Naive thymus-derived CD8-positive, alpha-beta T cell (primary cell): ENCODE measurements at places on chromosomes 2 and 18.

- no peak overlapping the region for H3K27ac ChIP-seq
- H3K27me3 ChIP-seq, result no peaks in the 10 kb centered on the region
Measured at GRCh38 chr2:207363761-207364290, 165.9 kb upstream of the CREB1 start.

GRCh38 chr2:30161929-30162706, 15.3 kb downstream of the YPEL5 start:
- peak; percentile 44 for DNase-seq
- H3K4me1 ChIP-seq, result peaks cover 15% of the 10 kb centered on the region
- H3K4me3 ChIP-seq, result no peak overlapping the region
- H3K27ac ChIP-seq, result no peak overlapping the region

- H3K4me1 ChIP-seq, result peaks cover 4% of the 10 kb centered on the region
- no peak overlapping the region for H3K4me3 ChIP-seq
- no peak for DNase-seq
- no peak overlapping the region for H3K27ac ChIP-seq
- peaks cover under 1% of the 10 kb centered on the region for H3K27me3 ChIP-seq
- no peaks in the 10 kb centered on the region for H3K36me3 ChIP-seq
Measured at GRCh38 chr18:22224339-22224738, 55.0 kb downstream of the GATA6 start.

DNA sequence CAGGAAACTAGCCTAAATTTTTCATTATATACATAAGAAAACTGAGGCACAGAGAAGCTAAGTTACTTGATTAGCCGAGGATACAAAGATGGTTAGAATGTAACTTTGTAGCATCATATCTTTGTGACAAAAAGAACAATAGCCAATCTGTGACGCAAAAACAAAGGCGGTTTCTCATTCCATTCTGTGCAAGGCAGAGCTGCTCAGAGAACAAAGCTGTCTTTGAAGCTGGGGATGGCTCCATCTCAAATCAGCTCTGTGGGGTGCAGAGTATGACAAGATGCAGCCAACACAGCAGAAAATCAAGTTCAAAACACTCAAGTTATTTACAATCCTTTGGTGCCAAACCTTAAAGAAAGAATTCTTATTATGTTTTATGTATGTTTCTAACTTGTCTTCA, 81.9 kb upstream of the VWC2L start:
- no peaks in the 10 kb centered on the region for H3K36me3 ChIP-seq
- H3K27ac ChIP-seq, result no peak overlapping the region
- DNase-seq, result no peak
- no peak overlapping the region for H3K4me3 ChIP-seq
